ENCODE measurements at places on chromosomes 2 and 18.

DNA sequence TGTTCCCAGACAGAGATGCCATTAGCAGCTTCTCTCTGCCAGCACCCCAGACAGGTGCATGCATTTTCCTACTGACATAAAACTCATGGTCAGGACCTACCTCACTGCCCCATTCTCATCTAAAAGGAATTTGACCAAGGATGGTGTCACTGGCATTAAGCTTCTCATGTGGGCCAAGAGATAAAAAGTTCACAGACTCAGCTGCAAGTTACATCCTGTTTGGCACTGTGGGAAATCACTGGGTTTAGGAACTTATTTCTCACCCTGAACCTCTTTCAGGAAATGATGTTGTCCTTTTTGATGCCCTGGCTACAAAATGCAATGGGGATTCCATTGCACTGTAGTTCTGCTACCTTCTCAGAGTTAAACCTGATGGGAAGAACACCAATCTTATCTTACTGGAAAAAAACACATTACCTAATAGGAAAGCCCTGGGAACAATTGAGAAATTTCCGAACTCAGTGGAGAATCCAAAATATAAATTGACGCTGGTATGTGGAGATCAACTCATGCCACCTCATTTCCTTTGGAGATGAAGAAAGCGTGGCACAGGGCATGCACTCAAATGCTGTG lies 252.1 kb upstream of the COPS8 start:
- no peak for DNase-seq

DNA sequence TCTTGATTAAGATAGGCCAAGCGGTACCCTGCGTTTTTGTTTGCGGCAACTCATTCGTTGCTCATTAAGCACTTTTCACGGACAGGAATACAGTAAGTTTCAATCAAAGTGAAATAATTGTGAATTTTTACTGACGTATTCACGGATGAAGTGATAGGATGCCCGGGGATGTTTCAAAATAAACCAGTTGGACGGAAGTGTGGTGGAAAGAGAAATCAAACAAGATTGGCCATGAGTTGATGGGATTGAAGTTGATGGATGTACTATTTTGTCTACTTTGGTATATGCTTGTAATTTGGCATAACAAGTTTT lies 481 bp downstream of the TMEM177 start:
- DNase-seq = peak; percentile 8

DNA sequence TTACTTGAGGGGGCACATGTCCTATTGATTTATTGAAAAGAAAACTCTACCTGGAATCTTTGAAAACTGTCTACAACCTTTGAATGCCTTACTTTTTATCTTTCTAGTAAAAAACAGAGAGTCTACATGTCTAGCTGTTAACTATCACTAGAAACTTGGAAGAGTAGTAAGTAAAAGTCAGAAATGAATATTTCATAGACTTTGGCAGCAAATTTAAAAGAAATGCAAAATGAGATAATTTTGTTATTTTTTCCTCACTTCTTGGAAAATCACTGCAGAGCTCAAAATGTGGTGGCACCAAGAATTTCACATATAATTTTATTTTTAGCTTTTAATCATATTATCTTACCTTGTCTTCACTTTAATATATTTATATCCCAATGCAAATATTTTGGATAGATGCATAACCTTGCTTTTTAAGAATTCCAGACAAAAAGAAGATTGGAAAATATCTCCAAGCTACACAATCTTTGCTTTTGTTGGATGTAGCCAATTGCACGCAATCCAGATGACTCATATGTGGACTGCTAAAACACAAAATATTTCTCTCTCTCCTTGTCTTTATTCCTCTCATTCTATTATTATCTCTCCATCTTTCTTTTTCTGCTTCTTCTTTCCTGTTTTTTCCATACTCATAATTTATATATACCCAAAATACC lies 92.2 kb upstream of the DSEL start:
- no peak for DNase-seq

DNA sequence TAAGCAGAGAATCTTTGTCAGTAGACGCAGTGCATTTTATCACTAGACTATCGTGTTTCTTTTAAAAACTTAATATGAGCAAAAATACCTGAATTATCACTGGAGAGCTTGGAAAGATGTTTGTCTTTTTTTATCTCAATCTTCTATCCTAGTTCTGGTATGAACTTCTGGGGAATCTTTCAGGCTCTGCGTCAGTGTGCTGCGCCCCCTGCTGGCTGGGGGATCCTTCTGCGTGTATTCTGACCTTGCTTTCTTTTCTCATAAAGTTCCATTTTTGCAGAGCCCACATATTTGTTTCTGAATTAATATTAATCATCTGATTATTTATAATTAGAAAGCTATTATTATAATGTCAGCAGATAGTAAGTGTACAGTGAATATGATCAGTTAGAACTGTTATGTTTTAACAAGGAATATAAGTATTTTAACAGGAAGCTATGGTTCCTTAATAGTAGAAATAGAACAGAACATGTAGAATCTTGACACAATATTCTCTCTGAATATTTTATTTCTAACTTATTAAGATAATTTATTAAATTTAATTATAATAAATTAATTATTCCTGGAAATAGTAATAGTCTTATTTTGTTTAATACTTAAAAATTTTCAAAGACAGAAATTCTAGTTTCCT lies 945.0 kb upstream of the CRIM1 start:
- no peak for DNase-seq

GRCh38 chr2:200929334-200930249 lies 33.9 kb downstream of the ORC2 start:
- no peak for DNase-seq

- DNase-seq = no peak
These were observed 1038.6 kb downstream of the SOCS6 start for GRCh38 chr18:71327441-71327840.

- no peak for DNase-seq
These were observed 53.6 kb upstream of the CAB39 start for GRCh38 chr2:230658877-230659652.

GRCh38 chr2:109208951-109209335 lies 79.9 kb downstream of the SH3RF3 start:
- DNase-seq = no peak

GRCh38 chr2:174002679-174003078 lies 37.5 kb upstream of the SP3 start:
- no peak for DNase-seq

GRCh38 chr18:23761941-23762340 lies 72.7 kb downstream of the LAMA3 start:
- no peak for DNase-seq

DNA sequence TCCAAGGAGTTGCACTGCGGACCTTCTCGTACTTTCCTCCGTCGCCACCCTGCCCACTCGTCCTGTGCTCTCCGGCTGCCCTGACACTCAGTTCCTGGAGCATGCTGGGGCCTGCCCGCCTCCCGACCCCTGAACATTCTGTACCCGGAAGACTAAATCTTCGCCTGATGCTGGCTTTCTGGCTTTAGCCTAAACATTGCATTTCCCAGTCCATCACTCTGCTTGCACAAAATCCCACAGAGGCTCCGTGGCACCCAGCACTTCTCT lies 550 bp upstream of the SFXN5 start:
- no peak for DNase-seq

DNA sequence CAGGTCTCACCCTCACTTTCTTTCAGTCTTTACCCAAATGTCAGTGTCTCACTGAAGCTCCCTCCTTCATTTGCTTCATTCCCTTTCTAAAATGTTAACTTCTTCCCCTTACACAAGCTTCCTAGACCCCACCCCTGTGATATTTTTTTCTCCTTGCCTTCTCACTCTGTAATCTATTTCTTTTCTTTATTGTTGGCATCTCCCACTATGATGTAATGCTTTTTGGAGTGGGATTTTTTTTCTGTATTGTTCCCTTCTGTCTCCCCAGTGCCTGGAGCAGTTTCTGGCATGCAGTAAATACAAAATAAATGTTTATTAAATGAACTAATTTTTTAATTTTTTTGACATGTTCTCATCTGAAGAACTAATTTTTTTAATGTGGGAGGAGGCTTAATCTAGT lies 55.9 kb upstream of the MAP3K20 start:
- DNase-seq = no peak

- peak; percentile 26 for DNase-seq
These were observed 90.9 kb downstream of the CAPN13 start for GRCh38 chr2:30716123-30716900.

DNA sequence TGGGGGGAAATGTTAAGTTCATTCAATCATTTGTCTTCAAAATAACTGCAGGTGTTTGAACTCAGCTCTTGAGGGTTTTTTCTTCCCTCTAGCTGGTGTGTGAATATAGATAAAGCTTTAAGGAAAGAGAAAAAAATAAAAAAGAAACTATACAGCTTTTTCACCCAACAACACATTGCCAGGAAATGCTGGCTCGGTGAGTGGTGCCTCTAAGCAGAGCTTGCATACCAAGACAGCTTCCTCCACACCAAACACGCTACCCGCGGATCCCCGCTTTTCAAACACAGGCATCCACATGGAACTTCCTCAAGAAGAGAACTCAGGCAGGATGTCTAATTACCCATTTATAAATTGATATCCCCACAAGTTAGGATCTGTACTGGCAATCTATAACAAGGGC lies 69.8 kb upstream of the TANK start:
- DNase-seq = no peak

DNA sequence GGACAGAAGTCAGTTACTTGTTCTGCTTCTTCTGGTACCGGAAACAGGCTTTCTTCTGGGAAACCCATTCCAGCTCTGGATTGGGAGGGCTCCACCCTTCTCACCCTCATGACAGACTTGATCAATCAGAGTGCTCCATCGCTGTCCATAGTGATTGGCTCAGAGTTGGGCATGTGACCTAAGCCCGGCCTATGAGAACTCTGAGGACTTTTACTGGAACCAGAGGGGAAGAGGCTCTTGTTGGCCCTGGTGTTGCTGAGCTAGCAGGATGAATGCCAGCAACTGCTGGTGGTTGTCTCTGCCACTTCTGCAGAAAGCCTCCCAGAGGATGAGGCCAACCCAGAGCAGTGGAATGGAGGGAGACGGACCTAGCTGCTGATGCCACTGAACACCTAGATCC lies 33.3 kb downstream of the TMEM37 start:
- DNase-seq = no peak

GRCh38 chr2:206626108-206626507 lies 16.2 kb upstream of the FAM237A start:
- no peak for DNase-seq

GRCh38 chr18:62206593-62206992 lies 19.5 kb downstream of the RELCH start:
- DNase-seq = no peak

GRCh38 chr2:98185801-98186200 lies 98.8 kb downstream of the VWA3B start:
- no peak for DNase-seq

- no peak for DNase-seq
These were observed 36.2 kb downstream of the NGEF start for GRCh38 chr2:232976666-232977437.
